Spinal cord (tissue), 10 donors: ENCODE measurements at places on chromosomes 16 and 17.
A peak's percentile ranks its signal among the peaks of the same experiment; 100 is the strongest.

- no peaks in the 10 kb centered on the region for H3K4me1 ChIP-seq
- no peak for DNase-seq
- no peak overlapping the region for H3K4me3 ChIP-seq
- H3K36me3 ChIP-seq: no peaks in the 10 kb centered on the region
These were observed 39.5 kb downstream of the DYNLRB2 start for GRCh38 chr16:80580109-80580832.

DNA sequence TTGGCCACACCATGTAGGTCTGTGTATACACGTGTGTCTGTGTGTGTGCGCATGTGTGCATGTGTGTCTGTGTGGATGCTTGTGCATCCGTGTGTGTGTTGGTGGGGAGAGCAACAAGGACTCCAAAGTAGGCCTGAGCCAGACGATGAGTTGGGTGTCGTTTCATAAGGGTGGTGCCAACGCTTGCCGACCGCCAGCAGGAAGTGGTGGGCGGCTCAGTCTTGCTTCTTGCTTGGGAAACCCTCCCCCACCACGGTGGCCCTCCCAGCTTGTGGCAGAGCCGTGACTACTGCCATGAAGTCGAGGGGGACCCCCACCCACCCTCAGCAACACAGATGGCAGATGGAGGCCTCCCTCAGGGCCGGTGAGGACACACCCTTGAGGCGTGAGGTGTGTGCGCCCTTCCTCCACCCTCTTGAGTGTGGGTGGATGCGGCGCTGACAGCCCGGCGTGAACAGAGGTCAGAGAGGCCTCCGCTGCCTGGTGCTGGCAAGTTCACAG lies 17.5 kb downstream of the SBK1 start:
- no peak for DNase-seq
- H3K4me3 ChIP-seq: no peak overlapping the region
- no peaks in the 10 kb centered on the region for H3K4me1 ChIP-seq
- no peaks in the 10 kb centered on the region for H3K27me3 ChIP-seq
- H3K27ac ChIP-seq: no peak overlapping the region

DNA sequence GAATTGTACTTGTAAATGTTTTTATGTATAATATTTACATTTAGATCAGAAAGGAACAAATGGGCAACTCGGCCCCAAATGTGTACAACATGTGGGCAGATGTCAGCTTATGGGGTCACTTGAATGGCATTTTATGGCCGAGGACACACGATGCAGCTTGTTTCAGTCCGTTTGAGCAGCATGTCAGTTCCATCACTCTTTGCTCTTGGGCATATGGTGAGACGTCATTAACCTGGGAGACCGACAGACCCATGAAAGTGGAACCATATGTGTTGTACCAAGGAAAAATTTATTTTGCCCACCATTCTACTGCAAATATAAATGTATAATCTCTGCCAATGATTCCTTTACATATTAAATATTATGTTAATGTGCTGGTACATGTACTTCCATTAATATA lies 561.9 kb upstream of the SOX9 start:
- H3K4me1 ChIP-seq: no peaks in the 10 kb centered on the region
- no peaks in the 10 kb centered on the region for H3K36me3 ChIP-seq
- DNase-seq: no peak
- H3K27ac ChIP-seq: no peak overlapping the region
- no peak overlapping the region for H3K4me3 ChIP-seq

DNA sequence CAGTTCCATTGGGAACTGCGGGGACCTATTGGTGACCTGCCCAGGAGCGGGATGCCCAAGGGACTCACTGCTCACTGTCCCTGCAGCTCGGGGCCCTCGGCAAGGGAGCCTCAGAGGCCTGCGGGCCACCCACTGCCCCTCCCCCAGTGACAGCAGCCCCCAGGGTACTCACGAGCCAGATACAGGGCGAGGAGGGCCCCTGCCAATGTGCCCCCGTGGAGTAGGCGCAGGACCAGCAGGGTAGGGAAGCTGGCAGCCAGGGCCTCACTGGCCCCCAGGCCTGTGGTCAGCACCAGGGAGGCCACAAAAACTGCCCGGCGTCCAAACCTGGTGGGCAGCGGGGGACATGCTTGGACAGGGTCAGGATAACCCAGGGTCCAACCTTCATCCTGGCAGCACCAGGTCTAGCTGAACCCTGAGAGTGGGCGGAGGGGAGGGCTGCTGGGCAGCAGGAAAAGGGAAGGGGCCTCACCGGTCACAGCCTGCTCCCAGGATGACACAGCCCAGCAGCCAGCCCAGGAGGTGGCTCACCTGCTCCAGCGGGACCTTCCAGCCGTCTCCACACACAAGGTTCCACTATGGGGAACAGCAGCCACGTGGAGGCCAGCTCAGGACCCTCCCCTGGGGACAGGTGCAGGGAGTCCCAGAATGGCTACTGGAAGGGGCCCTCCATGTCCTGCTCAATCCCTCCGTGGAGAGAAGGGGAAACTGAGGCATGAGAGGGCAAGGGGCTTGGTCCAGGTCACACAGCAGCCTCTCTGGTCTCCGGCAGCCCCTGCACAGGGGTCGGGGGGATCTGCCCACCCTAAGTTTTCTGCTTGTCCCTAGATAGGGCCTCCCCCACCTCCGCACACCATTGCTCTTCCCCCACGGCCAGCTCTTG lies 855 bp downstream of the SLC22A31 start:
- no peak for DNase-seq
- peaks cover 42% of the 10 kb centered on the region for H3K27me3 ChIP-seq
- no peak overlapping the region for H3K4me3 ChIP-seq
- H3K4me1 ChIP-seq: peaks cover 8% of the 10 kb centered on the region

- H3K4me1 ChIP-seq: no peaks in the 10 kb centered on the region
- H3K27ac ChIP-seq: no peak overlapping the region
- no peak overlapping the region for H3K4me3 ChIP-seq
- no peaks in the 10 kb centered on the region for H3K27me3 ChIP-seq
These were observed 54.0 kb downstream of the CNGB1 start for GRCh38 chr16:57916735-57917438.

GRCh38 chr17:48910370-48910769 lies 2.2 kb downstream of the UBE2Z start:
- no peak overlapping the region for H3K4me3 ChIP-seq
- no peak overlapping the region for H3K27ac ChIP-seq
- H3K27me3 ChIP-seq: no peaks in the 10 kb centered on the region
- peaks cover 8% of the 10 kb centered on the region for H3K36me3 ChIP-seq

DNA sequence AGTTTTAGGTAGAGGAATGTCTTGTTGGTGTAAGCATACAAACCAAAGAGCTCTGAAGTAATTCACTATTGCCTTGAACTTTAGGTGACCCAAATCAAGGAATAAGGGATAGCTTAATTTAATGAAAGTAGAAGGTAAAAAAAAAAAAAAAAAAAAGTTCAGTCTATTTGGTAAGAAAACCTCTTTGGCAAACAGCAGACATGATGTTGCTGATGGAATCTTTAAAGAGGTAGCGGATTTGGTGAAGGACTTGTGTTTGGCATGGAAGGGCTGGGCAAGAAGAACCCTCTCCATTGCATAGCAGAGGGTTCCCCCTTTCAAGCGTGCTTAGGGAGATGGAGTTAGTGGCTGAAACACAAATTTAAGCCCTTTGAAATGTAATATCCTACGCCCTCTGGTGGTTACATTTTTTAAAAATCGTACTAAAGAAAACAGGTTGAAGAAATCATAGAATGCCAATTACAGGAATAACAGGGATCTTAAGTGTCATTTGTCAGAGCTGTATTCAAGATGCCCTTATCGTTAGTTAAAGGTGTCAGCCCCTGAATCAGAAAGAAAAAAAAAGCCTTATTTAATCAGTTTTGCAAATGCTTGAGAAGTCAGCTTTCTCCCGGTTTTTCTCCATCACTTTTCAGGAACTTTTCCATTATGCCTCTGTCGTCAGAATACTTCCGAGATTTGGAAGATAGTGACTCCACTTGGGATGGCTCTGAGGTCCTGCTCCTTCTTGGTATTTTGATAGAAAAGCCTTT lies 383.1 kb downstream of the KCNJ2 start:
- peak; percentile 45 for DNase-seq
- H3K27me3 ChIP-seq: no peaks in the 10 kb centered on the region

- H3K27ac ChIP-seq: no peak overlapping the region
- H3K4me1 ChIP-seq: peaks cover 18% of the 10 kb centered on the region
- H3K4me3 ChIP-seq: no peak overlapping the region
- H3K27me3 ChIP-seq: no peaks in the 10 kb centered on the region
- no peaks in the 10 kb centered on the region for H3K36me3 ChIP-seq
These were observed 84.7 kb downstream of the SDK2 start for GRCh38 chr17:73559532-73559931.

DNA sequence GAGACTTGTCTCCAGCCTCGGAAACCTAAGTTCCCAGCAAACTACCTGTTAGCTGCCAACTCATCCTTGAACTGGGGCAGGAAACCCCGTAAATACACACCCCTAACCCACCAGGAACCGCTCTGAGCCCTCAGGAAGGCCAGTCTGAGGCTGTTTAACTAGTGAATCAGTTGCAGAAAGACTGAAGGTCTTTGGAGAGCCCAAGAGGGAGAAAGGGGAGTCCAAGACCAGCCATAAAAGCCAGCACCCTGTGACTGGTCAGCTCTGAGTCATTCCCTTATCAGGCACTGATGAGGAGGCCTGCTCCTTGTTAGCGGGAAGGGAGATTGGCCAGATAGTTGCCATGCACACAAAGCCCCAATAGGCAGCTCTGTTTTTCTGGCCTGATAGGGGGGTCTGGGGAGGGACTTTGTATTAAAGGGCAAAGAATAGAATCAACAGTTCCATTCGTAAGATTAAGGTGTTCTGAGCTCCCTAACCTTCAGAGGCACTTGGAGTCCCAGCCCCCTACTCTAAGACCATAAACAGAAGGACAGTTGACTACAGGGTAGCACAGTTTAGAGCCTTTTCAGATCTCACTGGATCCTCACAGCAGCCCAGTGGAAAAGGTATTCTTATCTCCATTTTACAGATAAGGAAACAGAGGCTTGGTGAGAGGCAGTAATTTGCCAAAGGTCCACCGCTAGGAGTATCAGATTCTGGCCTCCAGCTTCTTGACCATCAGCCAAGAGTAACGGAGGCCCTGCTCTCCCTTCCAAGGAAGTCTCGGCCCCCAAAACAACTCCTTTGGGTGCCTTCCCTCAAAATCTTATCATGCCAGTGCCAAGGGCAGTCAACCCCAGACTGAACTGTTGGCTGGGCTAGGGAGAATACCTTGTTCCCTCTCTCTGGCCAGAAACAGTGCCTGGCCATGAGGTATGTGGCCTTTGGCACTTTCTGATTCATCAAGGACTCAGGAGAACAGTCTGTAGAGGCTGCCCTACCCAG lies 2.2 kb upstream of the KRT19 start:
- H3K36me3 ChIP-seq: no peaks in the 10 kb centered on the region
- H3K27me3 ChIP-seq: peaks cover 41% of the 10 kb centered on the region
- peaks cover 14% of the 10 kb centered on the region for H3K4me1 ChIP-seq
- no peak for DNase-seq
- H3K27ac ChIP-seq: no peak overlapping the region

GRCh38 chr17:69485901-69486643 lies 71.6 kb downstream of the MAP2K6 start:
- H3K36me3 ChIP-seq: no peaks in the 10 kb centered on the region
- no peak overlapping the region for H3K4me3 ChIP-seq
- no peaks in the 10 kb centered on the region for H3K27me3 ChIP-seq
- DNase-seq: peak; percentile 31
- H3K4me1 ChIP-seq: no peaks in the 10 kb centered on the region

GRCh38 chr17:18144855-18145254 lies 36.3 kb downstream of the MYO15A start:
- no peaks in the 10 kb centered on the region for H3K27me3 ChIP-seq
- no peak for DNase-seq
- H3K36me3 ChIP-seq: no peaks in the 10 kb centered on the region
- no peaks in the 10 kb centered on the region for H3K4me1 ChIP-seq
- no peak overlapping the region for H3K4me3 ChIP-seq

GRCh38 chr17:67499685-67500084 lies 122.6 kb downstream of the PITPNC1 start:
- no peak overlapping the region for H3K4me3 ChIP-seq
- H3K27me3 ChIP-seq: no peaks in the 10 kb centered on the region
- DNase-seq: no peak
- H3K36me3 ChIP-seq: no peaks in the 10 kb centered on the region

DNA sequence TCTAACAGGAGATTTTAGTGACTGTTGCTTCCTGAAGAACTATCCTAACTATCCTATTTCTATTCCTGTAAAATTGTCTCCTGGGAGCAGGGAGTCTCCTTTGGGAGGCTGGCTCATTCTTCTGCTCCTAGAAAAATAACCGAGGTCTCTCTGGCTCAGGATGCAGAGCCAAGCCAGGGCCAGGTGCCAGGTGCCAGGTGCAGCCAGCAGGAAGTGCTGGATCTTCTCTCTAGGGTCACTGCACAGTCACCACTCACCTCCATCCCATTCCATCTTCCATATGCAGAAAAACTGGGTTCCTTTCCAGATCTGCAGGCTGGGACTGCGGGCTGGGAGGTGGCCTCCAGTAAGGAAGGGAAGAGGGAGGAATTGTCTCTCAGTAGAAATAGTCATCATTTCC lies 3.8 kb upstream of the TMC7 start:
- H3K27me3 ChIP-seq: peaks cover 3% of the 10 kb centered on the region
- H3K4me1 ChIP-seq: peaks cover 4% of the 10 kb centered on the region
- no peak for DNase-seq
- H3K27ac ChIP-seq: no peak overlapping the region
- no peaks in the 10 kb centered on the region for H3K36me3 ChIP-seq
- no peak overlapping the region for H3K4me3 ChIP-seq

GRCh38 chr17:56351675-56352074 lies 198.4 kb downstream of the ANKFN1 start:
- no peak for DNase-seq
- no peaks in the 10 kb centered on the region for H3K4me1 ChIP-seq
- H3K27ac ChIP-seq: no peak overlapping the region

- no peak for DNase-seq
- H3K27ac ChIP-seq: no peak overlapping the region
- no peaks in the 10 kb centered on the region for H3K36me3 ChIP-seq
- H3K4me1 ChIP-seq: no peaks in the 10 kb centered on the region
- no peak overlapping the region for H3K4me3 ChIP-seq
These were observed 167.4 kb upstream of the CACNG5 start for GRCh38 chr17:66667491-66668030.

DNA sequence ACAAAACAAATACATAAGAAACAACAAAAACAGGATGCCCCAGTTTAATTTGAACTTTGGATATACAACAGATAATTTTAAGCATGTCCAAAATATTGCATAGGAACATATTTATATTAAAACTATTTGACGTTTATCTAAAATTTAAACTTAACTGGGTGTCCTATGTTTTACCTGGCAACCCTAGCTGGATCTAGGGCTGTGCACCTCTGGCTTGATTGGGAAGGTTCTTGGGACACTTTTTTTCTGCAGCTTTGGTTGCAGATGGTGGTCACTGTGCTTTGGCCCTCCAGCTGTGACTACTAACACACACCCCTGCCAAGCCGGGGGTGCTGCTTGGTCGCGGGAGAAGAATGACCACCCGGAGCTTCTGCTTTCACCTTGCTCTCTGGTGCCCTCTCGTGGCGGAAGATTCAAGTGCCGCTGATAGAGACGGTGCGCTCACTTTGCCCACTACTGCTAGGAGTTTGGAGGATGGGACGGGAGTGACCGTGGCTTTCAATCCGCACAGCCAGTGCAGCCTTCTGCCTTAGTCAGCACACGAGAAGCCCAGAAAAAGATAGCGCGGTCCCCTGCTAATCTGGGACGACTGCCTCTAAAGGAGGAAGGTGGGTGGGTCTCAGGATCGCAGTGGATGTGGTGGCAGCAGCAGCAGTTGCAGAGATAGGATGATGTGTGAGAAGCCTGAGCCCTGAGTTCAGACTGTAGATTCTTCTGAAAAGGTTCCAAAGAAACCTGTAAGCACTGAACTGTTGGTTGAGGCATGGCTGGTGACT lies 6.7 kb downstream of the SPACA3 start:
- DNase-seq: peak; percentile 36
- no peak overlapping the region for H3K4me3 ChIP-seq
- no peak overlapping the region for H3K27ac ChIP-seq
- H3K4me1 ChIP-seq: peaks cover 5% of the 10 kb centered on the region
- no peaks in the 10 kb centered on the region for H3K36me3 ChIP-seq
- peaks cover 2% of the 10 kb centered on the region for H3K27me3 ChIP-seq
